H9 (cell line): ENCODE measurements at places on chromosomes 13 and 19. TPM values are rescaled to one million over a fixed set of nuclear protein-coding genes. Genes with fewer than 3 reads are reported as not detected.

GRCh38 chr13:80903911-80904310 is 563.0 kb upstream of the SPRY2 start:
- DNase-seq: no peak

DNA sequence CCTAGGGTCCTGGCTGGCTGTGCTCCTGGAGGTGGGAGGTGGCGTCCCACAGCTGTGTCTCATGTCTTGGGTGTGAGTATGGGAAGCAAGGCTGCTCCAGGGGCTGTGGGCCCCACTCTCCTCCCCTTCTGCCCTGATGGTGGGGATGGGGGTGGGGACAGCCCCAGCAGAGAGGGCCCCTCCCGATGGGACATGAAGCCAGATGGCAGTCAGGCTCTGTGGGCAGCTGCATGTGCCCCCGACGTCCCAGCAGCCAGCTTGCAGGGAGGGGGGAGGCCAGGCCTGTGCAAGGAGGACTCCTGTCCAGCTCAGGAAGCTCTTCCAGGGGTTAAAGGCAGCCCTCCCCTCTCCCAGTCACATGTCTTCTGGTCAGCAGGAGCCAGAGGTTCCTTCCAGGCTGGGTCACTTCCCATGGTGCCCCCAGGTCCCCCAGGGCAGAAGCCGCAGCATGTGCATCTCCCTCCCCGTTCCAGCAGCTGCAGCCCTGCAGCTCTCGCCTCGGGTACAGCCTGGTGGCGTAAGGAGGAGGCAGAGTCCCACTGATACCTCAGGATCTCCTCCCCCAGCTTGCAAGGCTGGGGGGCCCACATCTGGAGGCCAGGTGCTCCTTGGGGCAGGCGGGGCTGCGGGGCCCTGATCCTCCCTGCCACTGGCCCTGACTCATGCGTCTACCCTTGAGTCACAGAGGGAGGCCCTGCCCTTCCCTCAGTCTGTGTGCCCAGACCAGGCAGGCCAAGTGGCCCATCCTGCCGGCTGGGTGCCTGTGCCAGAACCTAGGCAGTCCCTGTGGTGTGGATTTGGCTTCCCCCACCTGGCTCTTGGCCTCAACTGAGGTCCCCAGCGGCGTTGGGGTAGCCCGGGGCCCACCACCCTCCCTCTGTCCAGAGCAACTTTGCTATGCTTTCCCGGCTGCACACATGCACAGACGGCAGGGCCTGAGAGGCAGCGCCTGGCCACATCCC is 13.0 kb downstream of the YIPF2 start:
- peak; percentile 22 for DNase-seq

DNA sequence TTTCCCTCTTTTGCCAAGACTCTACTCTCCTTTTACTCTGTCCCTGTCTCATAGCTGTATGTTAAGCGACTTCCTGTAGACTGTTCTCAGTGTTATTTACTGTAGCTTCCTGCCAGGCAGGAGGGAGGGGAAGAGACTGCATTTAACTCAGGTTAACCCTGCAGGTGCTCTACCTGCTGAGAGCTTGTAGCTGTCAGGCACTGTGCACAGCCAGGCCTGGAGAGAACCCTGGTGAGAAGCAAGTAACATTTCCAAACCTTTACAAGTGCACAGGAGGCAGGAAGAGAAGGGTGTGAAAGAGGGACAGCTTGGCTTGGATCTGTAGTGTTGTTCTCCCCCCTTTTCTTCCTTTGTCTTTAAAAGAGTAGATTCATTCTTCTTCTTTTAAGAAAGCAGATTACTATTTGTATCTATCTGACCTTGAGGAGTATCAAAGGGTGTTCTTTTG is 167.1 kb downstream of the LMO7 start:
- DNase-seq: peak; percentile 85

DNA sequence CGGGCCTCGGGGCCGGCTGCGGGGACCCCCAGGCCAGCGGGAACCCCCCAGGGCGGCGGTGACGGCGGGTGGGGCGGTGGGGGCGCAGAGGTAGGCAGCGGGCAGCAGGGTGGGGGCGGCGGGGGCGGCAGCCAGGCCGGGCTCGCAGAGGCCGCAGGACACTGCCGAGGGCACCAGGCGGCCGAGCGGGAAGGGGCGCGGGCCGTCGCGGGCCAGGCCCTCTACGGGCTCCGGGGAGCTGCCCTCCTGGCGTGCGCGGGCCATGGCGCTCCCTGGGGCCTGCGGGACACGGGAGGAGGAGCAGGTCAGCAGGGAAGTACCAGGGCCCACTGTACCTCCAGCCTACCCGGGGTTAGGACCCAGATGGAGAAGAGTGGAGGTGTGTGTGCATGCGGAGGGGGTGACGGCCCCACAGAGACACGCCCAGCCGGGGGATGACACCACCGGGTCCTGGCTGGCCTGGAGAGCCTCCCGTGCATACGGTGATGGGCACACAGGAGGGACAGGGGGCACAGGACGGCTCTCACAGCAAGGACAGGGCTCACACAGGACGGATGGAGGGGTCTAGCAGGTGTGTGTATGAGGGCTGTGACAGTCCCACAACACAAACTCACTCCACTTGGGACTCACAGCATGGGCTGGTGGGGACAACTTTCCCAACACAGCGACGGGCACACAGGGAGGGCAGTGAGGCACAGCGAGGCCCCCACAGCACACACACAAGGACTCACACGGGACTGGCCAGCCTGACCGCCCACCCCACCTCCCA is 2.6 kb downstream of the BBC3 start:
- DNase-seq: peak; percentile 73

GRCh38 chr13:73416093-73416492 is 357.3 kb downstream of the KLF5 start:
- DNase-seq: no peak

C5AR2 gene
- total RNA-seq: not detected in 2 replicates

URAD gene
- not detected in 2 replicates for total RNA-seq

FFAR2 gene
- total RNA-seq: not detected in 2 replicates

DNA sequence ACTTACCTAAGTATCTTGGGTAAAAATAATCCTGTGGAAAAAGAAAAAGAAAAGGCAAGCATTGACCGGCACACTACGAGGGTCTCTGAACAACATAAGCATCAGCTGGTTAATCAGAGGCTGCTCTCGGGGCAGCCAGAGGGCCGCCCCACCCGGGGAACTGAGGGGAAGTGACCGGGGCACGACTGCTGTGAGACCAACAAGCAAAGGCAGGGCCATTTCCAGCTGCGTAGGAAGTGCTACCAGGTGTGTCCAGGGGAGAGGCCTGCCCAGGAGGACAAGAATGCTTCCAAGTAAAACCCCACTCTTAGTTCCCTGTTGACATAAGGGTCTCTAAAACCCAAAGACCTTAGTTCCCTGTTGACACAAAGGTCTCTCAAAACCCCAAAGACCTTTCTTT is 15.9 kb downstream of the GAS6 start:
- peak; percentile 17 for DNase-seq

GRCh38 chr13:20192836-20193161 is at the start of gene GJB2:
TSS of gene GJB2 (minus strand) at chr13:20192938. CDS start at chr13:20189581, 3,357 bp downstream.
- no peak for DNase-seq

C19orf85 gene
- total RNA-seq: 1.2 and 2.1 TPM in 2 replicates

GRCh38 chr19:47247308-47247990 is 8.9 kb upstream of the CCDC9 start:
- peak; percentile 80 for DNase-seq

- DNase-seq: no peak
These were observed 1.8 kb downstream of the MAB21L1 start for GRCh38 chr13:35474496-35475211.

GRCh38 chr13:113273851-113274590 is 23.0 kb upstream of the LAMP1 start:
- no peak for DNase-seq

DNA sequence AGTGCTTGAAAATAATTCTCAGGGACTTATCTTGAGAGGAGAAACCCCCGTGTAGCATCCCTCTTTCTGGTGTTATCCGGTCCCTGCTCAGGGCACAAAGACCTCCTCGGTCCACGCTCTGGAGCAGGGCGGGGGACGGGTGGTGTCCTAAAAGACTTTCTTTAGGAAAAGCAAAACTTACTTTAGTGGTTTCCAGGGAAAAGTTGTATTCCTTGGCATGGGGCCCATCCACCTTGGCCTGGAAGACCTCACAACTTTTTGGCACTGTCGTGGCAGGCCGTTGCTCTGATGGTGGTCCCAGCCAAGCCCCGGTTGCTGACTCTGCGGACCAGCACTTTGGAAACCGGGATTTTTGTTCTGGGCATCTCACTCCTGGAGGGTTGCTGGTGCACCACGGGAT is 2.7 kb downstream of the AMER2 start:
- DNase-seq: no peak

- DNase-seq: no peak
These were observed 11.1 kb downstream of the IRF3 start for GRCh38 chr19:49654581-49654980.

- DNase-seq: no peak
These were observed 20.9 kb downstream of the DPP9 start for GRCh38 chr19:4702764-4703163.

GRCh38 chr19:51530616-51531015 is 854 bp downstream of the SIGLEC6 start:
- DNase-seq: no peak

S1PR4 gene
- not detected in 2 replicates for total RNA-seq

- peak; percentile 98 for DNase-seq
These were observed at the start of gene AP1M1 for GRCh38 chr19:16197622-16198369. TSS of gene AP1M1 (plus strand) at chr19:16197911. CDS start at chr19:16198027, 116 bp downstream.

GRCh38 chr19:38527466-38528136 is 90.2 kb downstream of the MAP4K1 start:
- DNase-seq: peak; percentile 74

DNA sequence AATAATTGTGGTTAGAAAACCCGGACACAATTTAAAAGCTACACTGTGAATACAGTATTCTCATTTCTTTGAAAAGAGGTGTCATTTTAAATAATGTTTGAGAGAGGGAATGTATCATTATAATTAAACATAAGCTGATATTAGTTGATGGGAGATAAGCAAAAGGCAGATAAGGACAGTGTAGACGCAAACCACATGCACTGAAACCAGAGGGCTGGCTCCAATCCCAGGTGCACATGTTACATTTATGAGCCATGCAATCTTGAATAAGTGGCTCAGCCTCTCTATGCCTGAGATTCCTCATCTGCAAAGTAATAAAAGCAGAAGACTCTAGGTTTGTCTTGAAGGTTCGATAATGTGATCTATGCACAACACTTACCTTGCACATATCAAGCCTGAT is 238.7 kb downstream of the EFNB2 start:
- DNase-seq: no peak

GRCh38 chr19:4815426-4816201 is 15.9 kb downstream of the TICAM1 start:
- DNase-seq: peak; percentile 93

DNA sequence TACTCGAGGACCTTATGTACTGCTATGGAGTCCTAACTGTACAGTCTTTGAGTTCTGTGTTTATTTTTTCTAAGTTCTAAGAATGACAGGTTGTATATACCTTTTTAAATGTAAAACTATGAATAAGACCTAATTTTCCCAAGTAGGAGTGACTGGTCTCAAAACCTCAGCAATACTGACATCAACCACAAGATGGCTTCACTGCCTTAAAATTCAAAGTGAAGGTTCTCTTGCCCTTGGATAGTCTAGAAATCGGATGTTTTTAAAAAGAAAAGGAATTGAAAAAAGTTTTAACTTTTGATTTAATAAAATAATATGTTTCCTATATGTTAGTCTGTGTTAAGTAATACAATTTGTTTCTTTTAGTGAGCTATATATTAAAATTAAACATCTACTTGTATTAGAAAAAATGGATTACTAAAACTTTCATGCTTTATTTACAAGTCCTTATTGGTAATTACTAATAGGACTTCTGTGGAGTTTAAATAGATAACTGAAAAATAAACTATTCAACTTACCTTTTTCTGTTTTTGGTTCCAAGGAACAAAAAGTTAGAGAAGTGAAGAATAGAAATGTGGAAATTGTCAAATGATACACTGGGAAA is 52.0 kb downstream of the TDRD3 start:
- DNase-seq: no peak

RBM42 gene
- total RNA-seq: 83.3 and 85.8 TPM in 2 replicates

DNA sequence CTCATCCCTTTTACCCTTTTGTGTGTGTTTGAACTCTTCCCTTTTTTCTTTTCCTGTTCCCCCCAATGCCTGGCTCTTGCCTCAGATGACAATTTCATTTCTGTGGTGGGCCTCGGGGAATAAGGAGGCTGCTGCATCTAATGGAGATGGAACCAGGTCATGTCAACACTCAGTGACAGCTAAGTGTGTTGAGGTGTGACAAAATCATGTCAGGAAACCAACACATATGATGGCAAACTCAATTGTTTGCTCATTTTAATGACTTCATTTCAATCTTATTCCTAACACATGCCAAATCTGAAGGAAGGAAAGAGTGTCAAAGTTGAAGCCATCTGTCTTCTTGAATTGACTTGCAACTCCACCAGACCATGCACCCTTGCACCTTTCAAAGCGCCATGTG is 36.7 kb downstream of the TNFSF11 start:
- DNase-seq: no peak

DNA sequence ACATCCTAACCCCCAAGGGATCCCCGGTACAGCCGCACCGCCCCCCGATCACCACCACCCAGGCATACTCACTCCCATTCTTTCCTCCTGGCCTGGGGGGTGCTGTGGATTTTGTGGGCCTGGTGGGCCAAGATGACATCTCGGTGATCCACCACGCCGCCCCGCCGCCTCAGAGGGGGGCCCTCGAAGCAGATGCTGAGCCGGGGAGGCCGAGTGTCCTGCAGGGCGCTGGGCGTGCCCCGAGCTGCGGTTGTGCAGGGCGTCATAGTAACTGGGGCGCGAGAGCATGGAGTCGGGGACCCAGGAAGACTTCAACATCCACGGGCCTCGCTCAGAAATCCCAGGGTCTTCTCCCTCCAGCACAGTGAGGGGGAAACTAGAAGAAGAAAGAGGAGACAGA is 93.4 kb upstream of the CACNA1A start:
- no peak for DNase-seq

- DNase-seq: no peak
These were observed 130.8 kb downstream of the KL start for GRCh38 chr13:33146843-33147611.

DNA sequence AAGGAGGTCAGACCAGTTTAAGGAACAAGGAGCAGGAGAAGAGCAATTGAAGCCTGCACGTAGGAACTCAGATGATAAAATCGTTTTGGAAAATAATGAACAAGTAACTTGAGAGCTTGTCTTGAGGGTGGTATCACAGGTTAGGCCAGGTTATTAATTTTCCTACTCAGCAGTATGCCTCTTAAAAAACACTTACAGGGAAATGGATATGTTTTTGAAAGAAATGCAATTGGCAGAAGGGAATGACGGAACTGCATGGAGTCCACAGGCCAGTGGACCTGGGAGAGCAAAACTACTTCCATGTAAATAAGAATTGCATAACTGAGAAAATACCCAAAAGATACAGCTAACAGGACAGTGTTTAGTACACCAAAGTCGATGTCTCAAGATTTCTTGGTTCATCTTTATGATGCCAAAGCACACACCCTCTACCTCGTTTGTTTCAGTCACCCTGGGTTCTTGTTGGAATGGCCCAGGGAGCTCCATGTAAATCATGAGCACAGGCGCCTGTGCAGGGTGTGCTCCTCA is 35.2 kb downstream of the MBNL2 start:
- no peak for DNase-seq

DNA sequence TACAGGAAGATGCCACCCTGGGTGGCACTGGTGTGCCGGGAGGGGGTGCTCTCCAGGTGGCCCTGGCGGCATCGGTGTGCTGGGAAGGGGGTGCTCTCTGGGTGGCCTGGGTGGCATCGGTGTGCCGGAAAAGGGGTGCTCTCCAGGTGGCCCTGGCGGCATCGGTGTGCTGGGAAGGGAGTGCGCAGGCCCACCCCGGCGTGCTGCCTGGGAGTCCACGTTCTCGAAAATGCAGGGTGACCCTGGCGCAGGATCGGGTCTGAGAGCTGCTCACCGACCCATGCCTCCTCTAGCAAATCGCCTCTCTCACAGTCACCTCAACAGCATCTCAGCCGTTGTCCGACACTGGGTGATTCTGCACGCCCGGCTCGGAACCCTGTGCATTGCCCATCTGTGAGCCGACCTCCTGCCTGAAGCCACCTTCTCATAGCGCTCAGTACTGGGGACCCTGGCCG is 36.4 kb downstream of the RASA3 start:
- no peak for DNase-seq

PSG11 gene
- total RNA-seq: not detected in 2 replicates
